ENCODE measurements at places on chromosomes 7 and 10.

GRCh38 chr7:54166419-54166818 is 375.8 kb upstream of the VSTM2A start:
- DNase-seq: no peak

GRCh38 chr7:97373736-97374135 is 256.2 kb downstream of the SDHAF3 start:
- DNase-seq: no peak

DNA sequence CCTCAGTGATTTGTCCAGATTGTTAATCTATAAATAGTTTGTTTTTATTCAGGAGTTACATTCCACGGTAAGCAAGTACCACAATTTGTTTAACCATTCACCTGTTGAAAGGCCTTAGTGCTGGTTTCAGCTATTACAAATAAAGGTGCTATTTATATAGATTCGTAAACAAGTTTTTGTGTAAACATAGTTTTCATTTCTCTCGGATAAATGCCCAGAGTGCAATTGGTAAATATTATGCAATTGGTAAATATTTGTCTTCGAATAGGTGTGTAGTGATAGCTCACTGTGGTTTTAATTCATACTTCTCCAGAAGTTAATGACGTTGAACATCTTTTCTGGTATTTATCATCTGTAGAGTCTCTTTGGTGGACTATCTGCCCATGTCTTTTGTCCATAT is 76.4 kb upstream of the RSU1 start:
- no peak for DNase-seq

DNA sequence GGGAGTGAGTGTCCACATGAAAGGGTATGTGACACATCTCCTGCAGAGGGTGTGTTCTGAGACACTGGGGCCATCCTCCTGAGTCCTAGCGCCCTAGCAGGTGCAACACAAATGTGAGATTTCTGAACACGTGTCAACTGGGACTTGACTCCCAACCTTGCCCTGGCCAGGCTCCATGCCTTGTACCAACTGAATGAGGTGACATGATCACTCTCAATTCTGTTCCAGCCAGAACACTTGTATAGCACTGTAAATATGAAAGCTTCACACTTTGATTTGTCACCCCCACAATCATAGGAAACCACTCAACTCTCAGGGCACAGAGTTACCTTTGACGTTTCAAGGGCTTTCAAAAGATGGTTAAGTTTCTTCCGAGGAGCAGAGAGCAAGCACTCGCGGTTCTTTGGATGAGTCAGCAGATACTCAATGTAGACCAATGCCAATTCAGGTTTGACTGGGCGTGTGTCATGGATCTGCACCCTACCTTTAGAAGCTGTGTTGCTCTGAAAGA is 48.6 kb downstream of the NCAPG2 start:
- no peak for DNase-seq

DNA sequence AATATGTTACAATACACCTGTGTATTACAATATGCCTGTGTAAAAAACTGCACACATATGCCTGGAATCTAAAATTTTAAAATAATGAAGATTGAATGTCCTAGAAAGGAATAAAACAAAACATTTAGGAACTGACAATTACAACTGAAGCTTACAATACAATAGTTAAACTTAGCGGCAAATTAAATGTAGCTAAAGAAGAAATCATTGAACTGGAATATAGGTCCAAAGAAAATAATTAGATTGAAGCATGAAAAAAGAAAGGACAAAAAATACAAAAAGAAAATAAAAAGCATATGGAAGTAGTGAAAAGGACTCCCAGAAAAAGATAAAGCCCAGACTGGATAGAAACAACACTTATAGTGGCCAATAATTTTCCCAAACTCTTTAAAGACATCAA is 38.4 kb downstream of the NPSR1 start:
- DNase-seq: no peak

- DNase-seq: no peak
Observed at GRCh38 chr7:29254591-29254990, 60.0 kb downstream of the CHN2 start.

DNA sequence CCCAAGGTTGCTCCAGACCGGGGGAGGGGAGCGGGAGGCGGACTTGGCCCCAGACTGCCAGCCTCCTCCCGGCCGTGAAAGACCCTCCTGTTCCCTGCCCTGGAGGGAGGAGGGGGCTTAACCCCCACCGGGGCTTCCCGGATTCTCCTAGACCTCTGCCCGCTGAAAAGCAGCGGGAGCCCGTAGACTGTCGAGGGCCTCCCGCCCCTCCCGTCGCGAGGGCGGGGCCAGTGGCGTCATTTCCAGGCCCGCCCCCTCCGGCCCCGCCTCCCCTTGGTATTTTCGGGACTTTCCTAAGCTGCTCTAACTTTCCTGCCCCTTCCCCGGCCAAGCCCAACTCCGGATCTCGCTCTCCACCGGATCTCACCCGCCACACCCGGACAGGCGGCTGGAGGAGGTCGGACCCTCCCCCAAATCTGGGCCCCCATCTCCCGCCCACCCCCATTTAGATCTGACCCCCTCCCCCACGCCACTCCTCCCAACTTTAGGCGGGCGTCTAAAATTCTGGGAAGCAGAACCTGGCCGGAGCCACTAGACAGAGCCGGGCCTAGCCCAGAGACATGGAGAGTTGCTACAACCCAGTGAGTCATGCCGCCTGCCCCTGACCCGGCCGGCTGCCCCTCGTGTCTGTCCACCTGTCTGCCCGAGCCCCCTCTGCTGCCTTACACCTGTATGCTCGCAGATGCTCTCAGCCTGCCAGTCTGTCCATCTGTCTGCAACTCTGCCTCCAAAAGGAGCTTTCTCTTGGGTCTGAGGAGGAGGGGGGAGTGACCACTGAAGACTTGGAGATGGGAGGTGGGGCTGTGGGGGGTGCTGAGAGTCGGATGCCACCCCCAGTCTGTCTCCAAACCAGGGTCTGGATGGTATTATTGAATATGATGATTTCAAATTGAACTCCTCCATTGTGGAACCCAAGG is at the start of gene NFKB2:
TSS of gene NFKB2 (plus strand) at position 306 of the 917 bp plus-strand sequence. CDS start at position 561, 255 bp downstream.
- DNase-seq: peak; percentile 99

GRCh38 chr10:124701881-124702656 is 42.1 kb downstream of the FAM53B start:
- DNase-seq: peak; percentile 61

- DNase-seq: no peak
Observed at GRCh38 chr10:129870961-129871621, 93.0 kb downstream of the EBF3 start.

DNA sequence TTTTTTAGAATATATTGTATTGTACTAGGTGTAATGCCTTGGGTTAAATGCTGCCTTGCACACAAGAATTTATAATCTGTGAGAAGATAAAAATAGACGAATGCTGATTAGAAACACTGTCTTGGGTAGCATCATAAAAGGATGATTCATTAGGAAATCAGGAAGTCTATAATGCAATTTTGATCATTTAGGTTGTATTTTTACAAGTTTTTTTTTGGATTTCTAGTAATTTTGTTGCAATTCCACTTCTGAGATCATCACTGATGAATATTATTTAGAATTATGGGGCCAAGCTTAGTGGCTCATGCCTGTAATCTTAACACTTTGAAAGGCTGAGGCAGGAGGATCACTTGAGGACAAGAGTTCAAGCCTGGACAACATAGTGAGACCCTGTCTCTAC is 29.6 kb downstream of the WBP1L start:
- peak; percentile 90 for DNase-seq

GRCh38 chr7:31663072-31663471 is 23.9 kb upstream of the PPP1R17 start:
- DNase-seq: no peak

DNA sequence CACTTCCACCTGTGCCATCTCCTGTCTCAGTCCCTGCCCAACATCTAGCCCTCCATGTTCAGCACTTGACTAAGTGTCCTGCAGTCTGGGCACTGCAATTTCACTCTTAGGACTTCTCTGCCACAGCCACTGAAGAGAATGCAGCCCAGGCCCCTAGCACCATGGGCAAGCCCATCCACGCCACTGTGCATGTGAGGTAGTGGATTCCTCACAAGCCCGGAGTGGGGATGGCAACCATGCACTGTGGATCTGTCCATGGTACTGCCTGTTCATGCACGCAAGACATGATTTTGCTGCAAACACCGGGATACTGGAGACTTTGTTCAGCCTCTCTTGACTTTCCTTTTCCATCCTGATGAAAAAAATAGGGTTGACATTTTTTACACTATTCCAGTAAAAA is 12.3 kb downstream of the DDC start:
- DNase-seq: peak; percentile 18

- DNase-seq: peak; percentile 23
Observed at GRCh38 chr7:23022258-23022769, 8.4 kb upstream of the HYCC1 start.

DNA sequence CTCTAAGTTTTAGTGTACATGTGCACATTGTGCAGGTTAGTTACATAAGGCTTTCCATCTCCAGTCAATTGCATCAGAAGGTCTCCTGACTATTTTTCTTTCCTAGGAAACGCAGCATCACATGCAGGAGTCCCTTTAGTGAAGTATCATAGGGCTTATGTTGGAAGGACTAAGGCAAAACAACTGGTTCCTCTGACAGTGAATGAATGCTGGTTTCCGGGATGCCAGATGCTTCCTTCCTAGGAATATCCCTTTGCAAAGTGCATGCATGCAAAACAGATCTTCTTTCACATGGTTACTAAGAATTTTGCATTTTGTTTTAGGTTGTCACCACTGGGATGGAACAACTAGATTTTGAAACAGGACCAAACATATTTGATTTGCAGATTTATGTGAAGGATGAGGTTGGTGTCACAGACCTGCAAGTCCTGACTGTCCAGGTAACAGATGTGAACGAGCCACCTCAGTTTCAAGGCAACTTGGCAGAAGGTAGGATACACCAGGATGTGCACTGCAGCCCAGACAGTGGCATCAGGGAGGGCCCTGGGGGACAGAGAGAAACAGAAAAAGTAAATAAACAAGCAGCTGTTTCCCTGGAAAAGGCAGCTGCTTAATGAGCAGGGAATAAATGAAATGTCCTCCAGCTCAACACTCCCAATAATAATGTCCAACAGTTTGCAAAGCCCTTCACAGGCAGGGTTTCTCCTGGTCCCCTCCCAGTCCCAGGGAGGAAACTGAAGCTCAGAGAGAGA is 17.8 kb downstream of the CDHR3 start:
- DNase-seq: no peak

- no peak for DNase-seq
Observed at GRCh38 chr7:25864511-25864910, 287.5 kb upstream of the NFE2L3 start.

GRCh38 chr7:22845221-22845834 is 22.7 kb upstream of the TOMM7 start:
- no peak for DNase-seq

DNA sequence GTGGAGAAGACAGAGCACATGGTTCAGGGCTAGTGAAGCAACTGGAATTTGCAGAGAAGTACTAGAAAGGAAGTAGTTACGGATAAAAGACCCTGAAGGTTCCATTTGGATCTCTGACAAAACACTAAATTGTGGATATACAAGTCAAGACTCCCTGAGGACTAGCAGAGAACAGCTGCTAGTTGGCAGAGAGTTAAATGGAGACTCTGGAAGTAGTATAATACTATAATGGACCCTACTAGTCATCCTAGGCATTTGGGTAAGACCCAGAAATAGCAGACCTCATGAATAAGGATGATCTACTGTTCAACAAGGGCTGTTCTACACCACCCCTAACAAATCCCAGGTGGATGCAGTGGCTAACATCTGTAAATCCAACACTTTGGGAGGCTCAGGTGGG is 19.1 kb downstream of the MCMBP start:
- DNase-seq: no peak

- DNase-seq: no peak
Observed at GRCh38 chr10:71014021-71014805, 125.8 kb upstream of the PCBD1 start.

DNA sequence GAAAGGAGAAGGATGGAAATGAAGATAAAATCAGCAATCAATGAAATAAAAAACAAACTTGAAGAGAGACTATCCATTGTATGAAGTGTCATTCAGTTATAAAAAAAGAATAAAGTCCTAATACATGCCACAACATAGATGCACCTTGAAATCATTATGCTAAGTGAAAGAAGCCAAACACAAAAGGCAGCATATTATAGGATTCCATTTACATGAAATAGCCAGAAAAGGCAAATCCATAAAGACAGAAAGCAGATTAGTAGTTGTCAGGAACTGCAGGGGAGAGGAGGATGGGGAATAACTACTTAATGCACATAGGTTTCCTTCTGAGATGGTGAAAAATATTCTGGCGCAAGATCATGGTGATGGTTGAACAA is 6.6 kb upstream of the PON1 start:
- no peak for DNase-seq

GRCh38 chr7:29806995-29807841 is 910 bp downstream of the WIPF3 start:
- DNase-seq: peak; percentile 21

DNA sequence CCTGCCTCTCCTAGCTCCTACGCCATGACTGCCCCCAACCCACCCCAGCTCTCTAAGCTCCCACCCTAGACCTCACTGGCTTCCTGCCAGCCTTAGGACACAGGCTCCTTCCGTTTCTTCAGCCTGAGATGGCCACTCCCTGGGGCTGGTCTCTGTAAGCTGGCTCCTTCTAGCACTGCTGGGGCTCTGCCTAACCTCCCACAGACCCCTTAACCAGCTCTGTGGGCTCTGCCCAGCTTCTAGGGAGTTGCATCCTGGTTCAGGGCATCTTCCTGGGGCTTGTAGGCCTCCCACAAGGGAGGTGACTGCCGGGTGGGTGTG is 478.6 kb upstream of the KLF6 start:
- DNase-seq: no peak

DNA sequence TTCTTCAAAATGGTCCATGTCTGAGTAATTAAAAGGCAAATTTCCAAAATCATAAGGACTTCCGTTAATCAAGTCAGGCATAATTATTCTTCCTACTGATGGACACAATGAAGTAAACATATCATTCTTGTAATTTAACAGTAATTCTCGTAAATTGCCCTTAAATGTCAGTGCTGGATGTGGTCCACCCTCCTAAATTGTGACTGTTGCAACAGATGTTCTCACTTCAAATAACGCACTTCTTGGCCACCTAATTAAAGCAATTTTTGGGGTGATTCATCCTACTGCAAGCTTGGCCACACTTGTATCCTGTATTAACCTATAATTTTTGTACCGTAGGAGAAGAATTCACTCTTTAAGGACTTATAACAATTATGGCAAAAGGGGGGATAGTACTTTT is 1.9 kb downstream of the COL1A2 start:
- DNase-seq: no peak

DNA sequence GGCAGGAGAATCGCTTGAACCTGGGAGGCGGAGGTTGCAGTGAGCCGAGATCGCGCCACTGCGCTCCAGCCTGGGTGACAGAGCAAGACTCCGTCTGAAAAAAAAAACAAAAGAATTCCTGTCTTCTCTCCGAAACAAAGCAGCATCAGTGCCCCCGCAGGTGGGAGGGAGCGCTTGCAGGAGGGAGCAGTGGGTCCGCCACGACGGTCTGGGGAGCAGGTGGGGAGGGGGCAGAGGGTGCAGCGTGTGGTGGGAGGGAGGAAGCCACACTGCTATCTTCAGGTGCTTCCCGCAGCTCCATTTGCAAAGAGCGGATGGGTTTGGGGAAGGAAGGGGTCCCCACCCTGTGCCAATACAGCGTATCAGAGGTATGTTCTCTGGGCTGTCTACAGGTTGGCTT is 31.7 kb downstream of the LIMK1 start:
- peak; percentile 18 for DNase-seq

GRCh38 chr10:4319870-4320367 is 506.1 kb upstream of the AKR1E2 start:
- no peak for DNase-seq

Measured in suppressor macrophage treated with lipopolysaccharide for 1 hour (primary cell).